ENCODE measurements at places on chromosomes 6 and 20.

GRCh38 chr6:113909224-113909856 lies 52.2 kb downstream of the MARCKS start:
- peak; percentile 64 for DNase-seq

- no peak for DNase-seq
These were observed 120.4 kb upstream of the PLCB4 start for GRCh38 chr20:8948442-8949020.

GRCh38 chr6:128515550-128516513 lies 4.6 kb downstream of the PTPRK start:
- DNase-seq, result no peak

- peak; percentile 59 for DNase-seq
These were observed 39.2 kb downstream of the DYNLT1 start for GRCh38 chr6:158605266-158605878.

GRCh38 chr6:64258302-64258701 lies 622.7 kb downstream of the PHF3 start:
- DNase-seq, result no peak

DNA sequence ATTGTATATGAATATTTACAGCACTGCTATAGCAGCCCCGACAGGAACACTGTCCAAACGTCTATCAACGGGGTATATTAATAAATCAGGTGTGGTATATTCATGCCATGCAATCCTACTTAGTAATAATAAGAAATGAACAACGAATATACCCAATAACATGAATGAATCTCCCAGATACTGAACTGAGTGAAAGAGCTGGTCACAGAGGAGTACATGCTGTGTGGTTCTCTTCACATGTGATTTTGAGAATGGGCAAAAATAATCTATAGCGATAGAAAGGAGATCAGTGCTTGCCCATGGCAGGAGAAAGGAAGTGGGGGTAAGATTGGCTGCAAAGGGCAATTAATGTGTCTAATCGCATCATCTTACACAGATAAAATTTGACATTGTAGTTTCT lies 3.7 kb upstream of the TAAR6 start:
- no peak for DNase-seq

DNA sequence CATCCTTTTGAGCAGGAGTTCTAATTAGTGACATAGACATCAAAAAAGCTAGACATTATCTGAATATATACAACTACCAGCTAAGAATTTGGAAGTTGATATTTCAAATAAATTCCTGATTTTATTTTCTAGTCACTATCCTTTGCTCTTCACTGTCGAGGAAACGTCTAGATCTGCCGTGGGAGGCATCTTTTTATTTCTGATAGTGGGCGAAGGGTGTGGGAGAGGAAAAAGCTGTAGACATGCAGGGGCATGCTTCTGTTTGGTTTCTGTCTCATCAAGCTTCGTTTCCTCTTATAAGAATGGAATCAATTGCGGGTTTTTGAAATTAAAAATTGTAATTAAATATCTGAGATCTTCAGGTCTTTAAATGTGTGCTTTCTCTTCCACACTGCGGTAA lies 16.2 kb upstream of the C6orf118 start:
- DNase-seq, result no peak

DNA sequence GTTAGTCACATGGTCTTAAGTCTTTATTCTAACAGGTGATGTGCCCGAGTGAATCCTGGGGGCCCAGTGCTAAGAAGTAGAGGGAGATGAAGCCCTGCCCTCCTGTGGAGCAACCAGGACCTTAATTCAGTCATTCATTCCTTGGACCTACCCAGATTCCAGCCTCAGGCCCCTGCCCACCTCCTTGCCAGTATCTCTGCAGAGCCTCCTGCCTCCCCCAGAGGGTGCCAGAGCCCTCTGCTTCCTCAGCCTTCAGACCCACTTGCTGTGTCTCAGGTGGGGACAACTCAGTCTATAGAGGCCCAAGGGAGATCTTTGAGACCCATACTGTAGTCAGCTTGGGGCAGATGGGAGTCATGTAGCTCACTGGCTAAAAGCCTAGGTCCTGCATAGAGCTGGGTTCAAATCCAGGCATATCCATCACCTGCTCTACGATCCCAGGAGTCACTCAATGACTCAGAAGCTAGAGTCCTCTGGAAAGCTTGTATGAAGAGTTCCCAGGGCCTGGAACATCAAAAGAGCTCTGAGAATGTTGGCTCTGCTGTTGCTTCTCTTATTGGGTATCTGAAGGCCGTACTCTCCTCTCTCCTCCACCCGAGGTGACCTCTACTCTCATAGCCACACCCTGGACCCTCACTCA lies 3.9 kb upstream of the SIGLEC1 start:
- peak; percentile 42 for DNase-seq

- DNase-seq, result peak; percentile 51
These were observed 24.6 kb downstream of the ATG5 start for GRCh38 chr6:106300944-106301343.

DNA sequence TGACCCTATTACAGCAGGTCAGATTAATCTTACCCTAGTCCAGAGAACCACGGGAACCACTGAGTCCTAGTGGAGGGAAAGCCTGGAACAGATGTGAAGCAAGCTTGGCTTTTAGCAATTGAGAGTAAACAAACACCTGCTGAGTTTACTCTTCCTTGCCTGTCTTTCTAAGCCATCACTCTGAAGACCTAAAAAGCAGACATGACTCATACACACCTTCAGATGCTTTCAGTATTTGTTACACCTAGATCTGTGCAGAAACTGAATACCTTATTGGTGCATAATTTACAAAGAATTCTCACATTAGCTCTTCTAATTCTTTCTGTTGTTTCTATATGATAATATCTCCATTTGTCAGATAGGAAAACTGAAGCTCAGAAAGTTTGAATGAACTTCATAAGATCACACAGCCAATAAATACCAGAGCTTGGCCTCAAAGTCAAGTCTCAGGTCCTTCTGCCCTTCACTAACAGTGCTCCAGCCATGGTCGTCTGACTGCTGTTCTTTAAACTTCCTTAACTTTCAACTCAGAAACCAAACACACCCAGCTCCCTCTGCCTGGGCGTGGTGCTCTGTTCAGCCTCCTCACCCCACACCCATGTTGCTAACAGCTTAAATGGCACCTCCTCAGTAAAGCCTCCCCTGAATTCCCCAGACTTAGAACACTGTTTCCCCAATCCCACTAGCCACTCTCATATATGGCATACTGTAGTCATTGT lies 8.6 kb upstream of the GABBR1 start:
- peak; percentile 54 for DNase-seq

GRCh38 chr6:80468398-80468797 lies 361.9 kb downstream of the BCKDHB start:
- DNase-seq, result no peak

DNA sequence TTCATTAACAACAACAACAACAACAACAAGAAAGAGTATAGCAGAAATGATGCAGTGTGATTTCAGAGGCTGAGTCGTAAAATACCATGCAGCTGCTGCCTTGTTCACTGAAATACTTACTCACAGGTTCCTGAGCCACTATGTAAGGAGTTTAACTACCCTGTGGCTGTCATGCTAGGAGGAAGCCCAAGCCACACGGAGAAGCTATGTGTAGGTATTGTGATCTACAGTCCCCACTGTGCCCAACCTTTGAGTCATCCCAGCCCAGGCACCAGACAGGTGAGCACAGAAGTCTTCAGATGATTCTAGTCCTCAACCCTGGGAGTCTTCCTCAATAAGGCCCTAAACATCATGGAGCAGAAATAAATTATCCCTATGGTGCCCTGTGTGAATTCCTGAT lies 14.6 kb upstream of the RALY start:
- no peak for DNase-seq

GRCh38 chr6:167917551-167918154 lies 79.8 kb upstream of the KIF25 start:
- no peak for DNase-seq

GRCh38 chr20:23270382-23270911 lies 80.1 kb upstream of the NXT1 start:
- no peak for DNase-seq

DNA sequence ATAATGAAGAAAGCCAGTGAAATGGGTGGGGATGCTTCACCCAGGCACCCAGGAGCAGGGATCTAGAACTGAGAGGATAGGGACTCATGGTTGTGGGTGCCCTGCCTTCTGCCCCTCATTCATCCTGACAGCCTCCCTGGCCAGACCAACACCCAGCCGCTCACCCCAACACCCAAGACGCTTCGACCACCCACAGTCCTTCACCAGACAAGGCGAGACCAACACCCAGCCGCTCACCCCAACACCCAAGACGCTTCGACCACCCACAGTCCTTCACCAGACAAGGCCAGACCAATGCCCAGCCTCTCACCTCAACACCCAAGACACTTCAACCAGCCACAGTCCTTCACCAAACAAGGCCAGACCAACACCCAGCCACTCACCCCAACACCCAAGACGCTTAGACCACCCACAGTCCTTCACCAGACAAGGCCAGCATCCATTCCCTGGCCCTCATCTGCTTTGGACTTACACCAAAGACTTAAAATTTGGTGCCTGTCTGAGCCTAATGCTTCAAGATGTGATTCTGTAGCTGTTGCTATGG lies 131.5 kb downstream of the ANKRD60 start:
- no peak for DNase-seq

DNA sequence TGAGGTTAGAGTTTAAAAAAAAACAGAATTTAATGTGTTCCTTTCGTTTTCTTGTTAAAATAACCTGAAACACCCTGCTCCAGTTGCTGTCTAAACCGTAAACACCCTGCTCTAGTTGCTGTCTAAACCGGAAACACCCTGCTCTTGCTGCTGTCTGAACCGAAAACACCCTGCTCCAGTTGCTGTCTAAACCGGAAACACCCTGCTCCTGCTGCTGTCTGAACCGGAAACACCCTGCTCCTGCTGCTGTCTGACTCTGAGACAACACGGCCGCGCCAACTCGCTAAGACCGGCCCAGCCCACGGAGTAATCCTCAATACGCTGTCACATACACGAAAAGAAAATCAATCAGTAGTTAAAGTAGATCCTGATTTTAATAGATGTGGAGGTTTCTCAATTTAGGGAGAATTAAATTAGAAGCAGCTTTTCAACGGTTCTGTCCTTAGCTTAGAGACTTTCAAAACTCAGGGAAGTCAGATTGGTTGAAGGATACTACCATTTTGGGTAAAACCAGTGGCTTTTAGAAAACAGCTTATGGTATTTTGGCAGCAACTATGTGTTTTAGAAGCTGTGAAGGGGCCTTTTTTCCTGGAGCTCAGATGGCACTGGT lies 98.3 kb downstream of the RAMACL start:
- DNase-seq, result peak; percentile 76

DNA sequence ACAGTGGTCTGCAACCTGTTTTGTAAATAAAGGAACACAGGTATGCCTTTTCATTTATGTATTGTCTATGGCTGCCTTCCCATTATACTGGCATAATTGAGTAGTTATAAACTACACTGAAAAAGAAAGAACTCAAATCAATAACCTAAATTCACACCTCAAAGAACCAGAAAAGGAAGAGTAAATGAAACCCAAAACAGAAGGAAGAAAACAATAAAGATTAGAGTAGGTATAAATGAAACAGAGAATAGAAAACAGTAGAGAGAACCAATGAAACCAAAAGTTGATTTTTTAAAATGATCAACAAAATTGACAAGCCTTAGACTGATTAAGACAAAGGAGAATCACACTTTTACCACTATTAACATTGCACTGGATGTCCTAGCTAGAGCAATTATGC lies 34.7 kb downstream of the FAM184A start:
- DNase-seq, result no peak

DNA sequence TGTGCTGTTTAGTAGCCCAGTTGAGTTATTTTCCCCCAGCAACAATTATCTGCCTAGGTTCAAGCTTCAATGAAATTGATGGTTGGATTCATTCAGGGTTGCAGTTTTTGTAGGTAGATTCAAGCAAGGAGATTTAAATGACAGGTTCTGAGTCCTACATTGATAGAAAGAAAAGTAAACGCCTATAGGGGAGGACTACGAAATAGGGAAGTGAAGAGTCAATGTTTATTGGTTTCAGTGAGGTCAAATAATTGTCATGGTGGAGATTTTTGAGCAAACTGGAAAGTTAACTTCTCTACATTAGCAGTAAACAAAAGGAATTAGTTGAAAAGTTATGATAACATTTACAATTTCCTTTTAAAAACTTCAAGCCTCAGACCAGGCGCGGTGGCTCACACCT lies 734 bp upstream of the WFDC13 start:
- no peak for DNase-seq

DNA sequence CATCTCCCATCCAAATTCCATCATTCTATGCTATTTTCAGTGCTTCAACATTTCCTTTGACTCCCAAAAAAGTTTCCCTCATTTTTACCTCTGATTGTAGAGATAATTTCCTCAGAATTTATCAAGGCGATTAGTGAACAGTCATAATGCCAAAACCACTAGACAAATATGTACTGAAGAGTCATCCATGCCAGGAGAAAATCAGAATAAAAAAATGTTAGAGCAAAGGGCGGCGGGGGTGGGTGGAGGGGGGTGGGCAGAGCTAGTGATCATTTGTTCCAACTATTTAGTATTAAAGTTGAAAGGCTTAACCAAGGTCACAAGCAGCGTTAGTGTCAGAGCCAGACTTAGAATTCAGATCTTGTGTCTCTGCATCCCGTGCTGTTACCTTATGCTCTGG lies 5.3 kb upstream of the ADGRF5 start:
- DNase-seq, result no peak

GRCh38 chr6:13870214-13870830 lies 54.4 kb upstream of the RNF182 start:
- DNase-seq, result no peak

DNA sequence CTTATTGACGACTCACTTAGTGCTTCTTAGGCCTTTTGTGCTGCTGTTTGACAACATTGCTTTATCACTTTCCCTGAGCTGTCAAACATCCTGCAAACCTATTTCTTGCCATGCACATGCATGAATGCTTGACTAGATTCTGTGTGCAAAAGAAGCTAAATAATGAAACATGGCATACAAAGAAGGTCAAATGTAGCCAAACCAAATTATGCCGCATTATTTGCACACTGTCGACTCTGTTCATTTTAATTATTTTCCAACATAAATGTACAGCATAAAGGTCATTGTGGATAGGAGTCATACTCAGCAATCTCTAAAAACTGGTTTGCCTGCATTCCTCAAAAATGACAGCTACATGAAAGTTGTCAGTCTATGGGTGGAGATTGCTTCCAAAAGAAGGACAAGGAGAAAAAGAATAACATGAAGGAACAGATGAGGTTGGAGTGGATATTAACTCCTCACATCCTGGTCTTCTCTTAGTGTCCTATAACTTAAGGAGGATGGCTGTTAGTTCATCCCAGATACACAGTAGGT lies 123.1 kb upstream of the STXBP5 start:
- no peak for DNase-seq
